ENCODE measurements at places on chromosomes 1 and 21. TPM values are rescaled to one million over a fixed set of nuclear protein-coding genes. Genes with fewer than 3 reads are reported as not detected.

DNA sequence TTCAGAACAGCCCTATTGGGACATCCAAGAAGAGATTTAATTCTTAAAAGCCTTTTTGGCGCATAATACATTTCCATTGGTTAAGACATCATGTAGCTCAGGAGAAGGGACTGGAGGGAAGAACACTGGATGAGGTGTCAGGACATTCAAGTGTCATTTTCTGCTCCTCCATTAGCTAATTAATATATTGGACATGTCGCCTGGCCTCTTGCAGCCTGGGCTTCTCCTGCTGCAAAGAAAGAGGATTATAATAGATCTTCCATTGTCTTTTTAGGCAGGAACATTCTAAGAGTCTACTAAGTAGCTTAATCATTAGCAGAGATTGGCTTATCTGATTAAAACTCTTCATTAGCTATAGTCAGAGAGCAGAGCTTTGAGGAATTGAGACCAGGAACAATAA, 151.7 kb upstream of the COA6 start:
- no peak overlapping the region for H3K27ac ChIP-seq
- no peaks in the 10 kb centered on the region for H3K36me3 ChIP-seq
- H3K4me1 ChIP-seq = no peaks in the 10 kb centered on the region
- H3K4me3 ChIP-seq = no peak overlapping the region
- no peaks in the 10 kb centered on the region for H3K27me3 ChIP-seq

SPATA21 gene
- not detected for total RNA-seq

CLCA1 gene
- total RNA-seq = not detected

DNA sequence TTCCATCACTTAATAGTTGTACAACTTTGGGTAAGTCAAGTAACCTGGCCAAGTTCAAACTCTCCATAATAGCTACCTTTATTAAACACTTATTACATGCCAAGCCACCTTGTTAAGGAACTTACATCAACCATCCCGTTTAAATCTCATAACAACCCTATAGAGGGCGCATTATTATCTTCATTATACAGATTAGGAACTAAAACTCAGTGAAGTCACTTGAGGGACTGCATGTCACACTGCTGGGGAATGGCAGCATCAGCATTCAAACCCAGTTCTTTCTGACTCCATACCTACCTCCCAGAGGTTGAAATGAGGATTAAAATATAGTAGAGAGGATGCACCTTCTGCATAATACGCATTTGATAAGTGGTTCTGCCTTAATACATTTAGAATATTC, 47.1 kb upstream of the PLA2G2C start:
- H3K4me3 ChIP-seq = no peak overlapping the region
- H3K36me3 ChIP-seq = no peaks in the 10 kb centered on the region
- no peak overlapping the region for H3K27ac ChIP-seq
- H3K27me3 ChIP-seq = peaks cover 2% of the 10 kb centered on the region

- no peak overlapping the region for H3K27ac ChIP-seq
- no peaks in the 10 kb centered on the region for H3K36me3 ChIP-seq
- DNase-seq = no peak
- H3K4me3 ChIP-seq = no peak overlapping the region
- H3K27me3 ChIP-seq = peaks cover 26% of the 10 kb centered on the region
- peaks cover 6% of the 10 kb centered on the region for H3K4me1 ChIP-seq
Observed at GRCh38 chr1:2019571-2020309, 595 bp downstream of the GABRD start.

DNA sequence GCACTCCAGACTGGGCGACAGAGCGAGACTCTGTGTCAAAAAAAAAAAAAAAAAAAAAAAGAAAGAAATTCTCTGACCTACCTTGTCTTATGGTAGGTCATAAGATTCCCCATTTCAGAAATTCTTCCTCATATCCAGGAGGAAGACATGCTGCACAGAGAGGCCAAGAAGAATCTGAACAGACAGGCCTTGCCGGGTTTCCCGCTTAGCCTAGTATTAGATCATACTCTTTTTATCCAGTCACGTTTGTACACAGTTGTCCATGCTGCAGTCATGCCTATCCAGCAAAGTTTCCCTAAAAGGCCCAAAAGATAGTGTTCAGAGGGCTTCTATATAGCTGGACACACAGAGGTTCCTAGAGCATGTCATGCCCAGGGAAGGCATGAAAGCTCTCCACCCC, 93.6 kb upstream of the CHODL start:
- no peak for DNase-seq
- H3K4me1 ChIP-seq = peaks cover 5% of the 10 kb centered on the region
- no peaks in the 10 kb centered on the region for H3K27me3 ChIP-seq

GRCh38 chr1:189513091-189513490, 964.6 kb downstream of the BRINP3 start:
- no peak overlapping the region for H3K27ac ChIP-seq
- H3K4me1 ChIP-seq = no peaks in the 10 kb centered on the region
- DNase-seq = no peak
- no peak overlapping the region for H3K4me3 ChIP-seq
- H3K27me3 ChIP-seq = no peaks in the 10 kb centered on the region
- H3K36me3 ChIP-seq = no peaks in the 10 kb centered on the region

CHRM3 gene
- total RNA-seq = not detected

GRCh38 chr1:44120398-44120949, 1.9 kb downstream of the KLF17 start:
- DNase-seq = no peak
- no peaks in the 10 kb centered on the region for H3K4me1 ChIP-seq
- no peaks in the 10 kb centered on the region for H3K27me3 ChIP-seq
- no peak overlapping the region for H3K4me3 ChIP-seq

DNA sequence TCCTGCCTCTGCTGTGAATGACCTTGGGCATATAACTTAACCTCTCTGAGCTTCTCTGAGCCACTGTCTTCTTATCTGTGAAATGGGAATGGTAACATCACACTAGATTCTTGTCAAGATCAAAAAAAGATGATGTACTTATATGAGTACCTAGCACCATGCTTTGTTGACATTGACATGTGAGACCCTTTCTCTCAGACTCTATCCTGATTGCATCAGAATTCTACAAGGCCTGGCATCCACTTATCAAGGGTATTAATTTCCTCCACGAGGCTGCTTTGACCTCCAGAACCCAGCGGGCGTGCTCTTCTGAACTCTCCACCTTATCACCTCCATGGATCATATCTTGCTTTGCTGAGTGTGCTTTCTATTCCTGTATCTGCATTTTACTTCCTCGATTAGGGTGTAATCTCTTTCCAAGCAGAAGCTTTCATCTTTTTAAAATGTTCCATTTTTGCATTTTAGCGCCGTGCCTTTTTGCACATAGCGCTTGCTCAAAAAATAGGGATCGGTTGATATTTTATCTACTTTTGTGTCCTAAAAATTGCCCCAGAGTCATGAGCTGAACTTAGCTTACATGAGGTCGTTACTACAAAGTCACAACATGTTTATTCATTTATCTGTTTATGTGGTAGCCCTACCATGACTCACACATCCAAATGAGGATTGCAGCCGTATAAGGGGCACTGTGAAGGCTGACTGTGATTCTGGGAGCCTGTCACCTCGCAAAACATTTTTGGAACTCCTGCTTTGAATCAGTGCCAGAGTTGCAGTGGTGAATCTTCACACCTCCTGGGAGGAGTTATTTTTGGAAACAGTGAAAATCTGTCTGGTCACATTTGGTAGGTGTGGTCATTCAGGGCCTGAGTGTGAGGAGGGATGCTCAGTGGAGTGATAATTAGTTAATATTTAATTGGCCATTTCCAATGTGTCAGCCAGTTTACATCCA, 63.2 kb downstream of the IER5 start:
- H3K4me3 ChIP-seq = no peak overlapping the region
- no peak for DNase-seq
- no peaks in the 10 kb centered on the region for H3K36me3 ChIP-seq
- peak overlapping the region; percentile 44 for H3K27ac ChIP-seq
- H3K4me1 ChIP-seq = peaks cover 53% of the 10 kb centered on the region

- no peak overlapping the region for H3K4me3 ChIP-seq
- no peak for DNase-seq
- no peaks in the 10 kb centered on the region for H3K4me1 ChIP-seq
- no peaks in the 10 kb centered on the region for H3K27me3 ChIP-seq
- no peaks in the 10 kb centered on the region for H3K36me3 ChIP-seq
Observed at GRCh38 chr1:18183533-18183932, 75.9 kb downstream of the IGSF21 start.

DNA sequence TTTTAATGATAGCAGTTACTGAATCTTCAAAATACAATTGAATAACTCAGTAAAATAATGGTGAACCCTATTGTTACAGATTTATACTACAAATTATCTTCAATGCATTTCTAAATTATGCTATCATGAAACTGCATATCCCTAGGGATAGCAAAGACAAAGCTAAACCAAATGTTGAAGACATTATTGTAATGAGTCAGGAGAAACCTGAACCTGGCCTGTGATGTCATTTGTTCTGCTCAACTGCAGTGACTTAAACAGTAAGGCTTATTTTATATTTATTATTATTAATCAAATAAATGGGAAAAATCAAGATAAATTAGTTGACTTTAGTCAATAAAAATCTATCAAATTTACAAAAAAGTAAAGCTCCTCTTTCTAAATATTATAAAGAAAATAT, 100.3 kb downstream of the UCHL5 start:
- H3K27ac ChIP-seq = no peak overlapping the region
- DNase-seq = no peak
- H3K36me3 ChIP-seq = no peaks in the 10 kb centered on the region
- H3K4me3 ChIP-seq = no peak overlapping the region

- no peaks in the 10 kb centered on the region for H3K4me1 ChIP-seq
- H3K27ac ChIP-seq = no peak overlapping the region
- no peak overlapping the region for H3K4me3 ChIP-seq
- no peaks in the 10 kb centered on the region for H3K36me3 ChIP-seq
- no peak for DNase-seq
Observed at GRCh38 chr1:36533897-36534296, 51.2 kb upstream of the CSF3R start.

GRCh38 chr1:94094469-94095111, 26.4 kb downstream of the ABCA4 start:
- H3K36me3 ChIP-seq = no peaks in the 10 kb centered on the region
- H3K27me3 ChIP-seq = no peaks in the 10 kb centered on the region
- H3K27ac ChIP-seq = no peak overlapping the region

GRCh38 chr1:221751226-221751887, 9.5 kb upstream of the DUSP10 start:
- H3K36me3 ChIP-seq = no peaks in the 10 kb centered on the region
- H3K4me1 ChIP-seq = no peaks in the 10 kb centered on the region
- no peaks in the 10 kb centered on the region for H3K27me3 ChIP-seq
- no peak overlapping the region for H3K4me3 ChIP-seq
- no peak for DNase-seq

- H3K4me1 ChIP-seq = no peaks in the 10 kb centered on the region
- no peak overlapping the region for H3K4me3 ChIP-seq
- DNase-seq = no peak
- H3K27me3 ChIP-seq = no peaks in the 10 kb centered on the region
- H3K27ac ChIP-seq = no peak overlapping the region
- H3K36me3 ChIP-seq = no peaks in the 10 kb centered on the region
Observed at GRCh38 chr1:201628490-201628889, 89.6 kb downstream of the NAV1 start.

GRCh38 chr1:107076841-107077240, 20.4 kb downstream of the PRMT6 start:
- no peak for DNase-seq
- H3K4me3 ChIP-seq = no peak overlapping the region
- no peaks in the 10 kb centered on the region for H3K27me3 ChIP-seq
- no peaks in the 10 kb centered on the region for H3K4me1 ChIP-seq

CYP2J2 gene
- total RNA-seq = 0.42 TPM

DNA sequence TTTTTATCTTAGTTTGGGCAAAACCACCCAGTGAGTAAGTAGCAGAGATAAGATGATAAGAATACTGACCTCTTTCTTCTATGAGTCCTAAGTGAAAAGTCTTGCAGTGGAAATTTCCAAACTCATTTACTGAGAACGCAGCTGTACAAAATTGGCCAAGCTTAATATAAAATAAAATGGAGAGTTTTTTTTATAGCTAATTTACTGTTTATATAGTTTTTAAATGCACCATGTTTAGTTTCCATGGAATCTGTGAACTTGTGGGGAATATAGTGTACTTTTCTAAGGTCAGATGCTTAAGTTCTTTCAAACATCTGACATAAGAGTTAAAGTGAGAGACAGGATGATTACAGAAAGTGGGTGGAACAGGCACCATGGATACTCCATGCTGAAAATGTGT, 833.5 kb downstream of the ADGRL2 start:
- no peaks in the 10 kb centered on the region for H3K27me3 ChIP-seq
- H3K36me3 ChIP-seq = no peaks in the 10 kb centered on the region
- no peak overlapping the region for H3K27ac ChIP-seq
- no peak overlapping the region for H3K4me3 ChIP-seq

AADACL4 gene
- not detected for total RNA-seq

DNA sequence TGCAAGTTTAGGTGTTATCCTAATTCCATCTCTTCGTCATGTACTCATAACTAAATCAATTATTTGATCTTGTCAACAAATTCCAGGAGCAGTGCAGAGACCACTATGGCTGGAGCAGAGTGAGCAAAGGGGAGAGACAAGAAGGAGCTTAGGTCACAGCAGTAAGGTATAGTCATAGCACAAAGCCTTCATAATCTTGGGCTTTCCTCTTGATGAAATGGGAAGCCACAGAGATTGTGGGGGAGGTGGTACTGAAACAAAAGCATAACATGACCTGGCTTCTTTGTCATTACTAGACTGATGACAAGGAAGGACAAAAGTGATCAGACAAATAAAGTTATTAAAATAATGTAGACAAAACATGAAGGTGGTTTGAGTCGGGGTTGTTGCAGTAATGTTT, 60.1 kb upstream of the PTGS2 start:
- H3K4me3 ChIP-seq = no peak overlapping the region
- H3K36me3 ChIP-seq = no peaks in the 10 kb centered on the region
- no peaks in the 10 kb centered on the region for H3K27me3 ChIP-seq
- no peak for DNase-seq
- H3K27ac ChIP-seq = no peak overlapping the region

NPR1 gene
- total RNA-seq = not detected

- no peak overlapping the region for H3K27ac ChIP-seq
- H3K4me3 ChIP-seq = no peak overlapping the region
- H3K27me3 ChIP-seq = no peaks in the 10 kb centered on the region
- DNase-seq = no peak
- no peaks in the 10 kb centered on the region for H3K4me1 ChIP-seq
- no peaks in the 10 kb centered on the region for H3K36me3 ChIP-seq
Observed at GRCh38 chr1:20158358-20159070, 19.4 kb downstream of the PLA2G2F start.

- no peaks in the 10 kb centered on the region for H3K4me1 ChIP-seq
- H3K27me3 ChIP-seq = no peaks in the 10 kb centered on the region
- no peak overlapping the region for H3K27ac ChIP-seq
- no peaks in the 10 kb centered on the region for H3K36me3 ChIP-seq
Observed at GRCh38 chr1:1166642-1167397, 6.9 kb upstream of the TTLL10 start.

BCAN gene
- not detected for total RNA-seq

DNA sequence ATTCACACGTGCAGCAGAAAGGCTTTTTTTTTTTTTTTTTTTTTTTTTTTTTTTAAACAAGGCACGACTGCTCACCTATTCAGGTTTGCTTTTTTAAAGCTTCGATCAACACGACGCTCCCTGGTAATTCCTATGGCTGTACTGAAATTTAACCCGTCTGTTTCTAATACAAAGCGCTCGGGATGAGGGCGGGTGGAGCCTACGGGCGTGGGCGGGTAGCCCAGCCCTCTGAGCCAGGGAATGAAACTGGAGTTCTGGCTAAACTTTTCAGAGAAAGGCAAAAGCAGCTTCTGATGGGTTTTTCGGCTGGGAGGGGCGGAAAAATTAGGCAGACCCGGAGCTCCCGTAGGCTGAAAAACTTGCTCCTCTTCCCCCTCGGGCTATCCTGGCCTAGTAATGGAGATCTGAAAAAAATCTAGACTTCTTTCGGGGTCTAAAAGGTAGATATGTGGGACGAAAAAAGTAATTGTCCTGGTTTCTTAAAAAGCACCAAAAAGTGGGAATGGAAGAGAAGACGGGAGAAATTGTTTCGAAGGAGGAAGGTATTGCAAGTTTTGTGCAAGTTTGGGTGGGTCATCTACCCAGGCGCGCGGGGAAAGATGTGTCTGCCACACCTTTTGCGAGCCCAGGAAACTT, 7.4 kb downstream of the NR5A2 start:
- no peak overlapping the region for H3K4me3 ChIP-seq
- no peak for DNase-seq
- peaks cover 46% of the 10 kb centered on the region for H3K27me3 ChIP-seq

OVAAL gene
- not detected for total RNA-seq
